ENCODE measurements at places on chromosomes 5 and 9.

GRCh38 chr9:7139886-7140285, 382.1 kb downstream of the KDM4C start:
- DNase-seq: no peak

- DNase-seq: no peak
These were observed 388.9 kb downstream of the HTR1A start for GRCh38 chr5:63573380-63573779.

DNA sequence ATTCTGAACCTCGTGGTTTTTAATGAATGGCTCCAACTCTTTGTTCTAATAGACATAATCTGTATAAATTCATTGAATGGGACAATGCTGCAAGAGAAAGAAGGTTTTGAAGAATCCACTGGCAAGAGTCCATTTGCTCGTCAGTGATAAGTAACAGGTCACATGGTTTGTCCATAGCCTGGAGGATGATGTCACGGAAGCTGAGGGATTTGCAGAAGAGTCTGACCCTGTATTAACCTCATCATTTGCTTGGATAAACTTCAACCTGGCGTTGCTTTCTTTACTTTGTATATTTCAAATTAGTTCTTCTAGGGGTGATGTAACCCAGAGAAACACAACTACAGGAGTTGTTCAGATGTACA, 197.4 kb downstream of the GAS1 start:
- no peak for DNase-seq

- no peak for DNase-seq
These were observed 18.1 kb downstream of the MYMK start for GRCh38 chr9:133506653-133507038.

GRCh38 chr9:134772331-134772730, 108.3 kb upstream of the FCN2 start:
- DNase-seq: no peak

- DNase-seq: no peak
These were observed at the start of gene AFAP1L1 for GRCh38 chr5:149271716-149272563. AFAP1L1 (plus strand) TSS chr5:149271859; CDS start chr5:149271969, 110 bp downstream.

- DNase-seq: no peak
These were observed 295.7 kb upstream of the TUT7 start for GRCh38 chr9:86649913-86650312.

DNA sequence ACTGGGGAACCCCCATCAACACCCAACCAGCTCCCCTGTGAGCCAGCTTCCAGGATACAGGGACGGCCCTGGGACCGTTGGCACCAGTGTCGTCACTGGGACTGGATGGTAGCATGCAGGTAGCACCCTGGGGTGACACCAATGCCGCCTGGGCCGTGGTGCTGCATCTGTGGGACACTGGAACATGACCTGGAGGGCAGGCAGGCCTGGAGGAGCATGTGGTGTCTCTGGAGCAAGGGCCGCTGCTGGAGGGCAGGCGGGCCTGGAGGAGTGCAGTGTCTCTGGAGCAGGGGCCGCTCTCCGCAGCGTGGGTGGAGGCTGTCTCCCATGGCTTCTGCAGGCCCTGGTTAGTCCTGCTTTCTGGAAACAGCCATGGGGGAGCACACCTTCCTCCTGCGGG, 13.1 kb downstream of the LPCAT1 start:
- no peak for DNase-seq

GRCh38 chr9:98885575-98886295, 58.0 kb upstream of the COL15A1 start:
- no peak for DNase-seq

DNA sequence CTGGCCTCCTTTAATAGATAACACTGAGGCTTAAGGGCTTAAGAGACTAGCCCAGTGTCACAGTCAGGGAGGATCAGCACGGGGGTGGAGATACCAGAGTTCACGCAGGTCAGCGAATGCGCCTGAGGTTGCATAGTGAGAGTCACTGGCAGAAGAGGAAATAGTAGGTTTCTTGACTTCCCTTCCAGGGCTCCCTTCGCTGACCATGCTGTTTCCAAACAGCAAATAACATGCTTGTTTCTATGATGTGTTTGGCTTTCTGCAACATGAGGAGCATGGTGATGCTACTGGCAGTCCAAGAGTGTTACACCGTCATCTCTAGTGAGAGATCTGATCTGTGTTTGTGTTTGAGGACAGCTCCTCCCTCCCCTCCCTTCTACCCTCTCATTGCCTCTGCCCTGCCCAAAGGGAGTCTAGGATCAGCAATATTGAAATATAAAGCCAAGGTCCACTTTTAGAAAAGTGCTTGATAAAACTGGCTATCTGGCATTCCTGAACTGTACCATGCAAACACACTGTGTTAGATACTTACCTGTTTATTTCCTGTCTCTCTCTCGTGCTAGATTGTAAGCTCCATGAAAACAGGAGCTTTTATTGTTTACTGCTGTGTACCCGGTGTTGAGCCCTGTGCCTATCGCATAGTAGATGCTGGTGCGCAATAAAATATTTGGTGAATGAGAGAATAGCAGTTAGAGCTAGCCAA, 12.3 kb downstream of the TLE4 start:
- DNase-seq: peak; percentile 92

DNA sequence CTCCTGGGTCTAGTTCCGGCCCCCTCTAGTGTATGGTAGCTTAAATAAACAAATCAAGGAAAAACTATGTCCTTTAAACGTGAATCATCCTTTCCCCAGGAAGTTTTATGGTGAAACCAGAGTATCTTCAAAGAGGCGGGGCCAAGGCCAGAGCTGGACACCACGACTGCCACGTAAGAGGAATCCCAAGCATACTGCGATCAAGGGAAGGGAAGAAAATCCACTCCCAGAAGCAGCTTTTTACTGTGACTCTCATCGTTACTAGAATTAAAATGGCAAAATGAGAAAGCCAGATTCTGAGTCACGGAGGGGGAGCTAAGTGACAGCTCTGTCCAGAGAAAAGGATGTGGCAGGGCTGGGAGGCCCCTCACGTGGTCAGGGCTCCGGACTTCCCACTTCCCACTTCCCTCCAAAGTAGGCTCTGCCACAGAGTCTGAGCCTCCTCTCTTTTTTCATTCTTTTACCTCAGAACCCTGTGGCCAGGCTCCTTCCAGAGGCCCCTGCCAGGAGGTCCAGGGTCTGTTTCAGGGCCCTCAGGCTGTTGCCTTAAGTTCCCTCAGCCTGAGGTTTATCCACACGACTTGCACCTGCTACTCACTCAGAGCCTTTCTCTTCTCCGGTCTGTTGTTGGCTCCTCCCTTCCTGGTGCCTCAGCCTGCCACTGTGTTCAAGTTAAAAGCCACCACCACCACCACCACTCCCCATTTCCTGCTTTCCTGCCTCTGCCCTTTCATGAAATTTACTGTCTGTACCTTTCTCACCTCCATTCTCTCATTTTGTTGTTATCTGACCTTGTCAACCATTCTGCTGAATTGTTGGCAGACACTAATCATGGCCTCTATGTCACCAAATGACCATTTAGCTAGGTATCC, 1.4 kb upstream of the GLRX start:
- peak; percentile 92 for DNase-seq

DNA sequence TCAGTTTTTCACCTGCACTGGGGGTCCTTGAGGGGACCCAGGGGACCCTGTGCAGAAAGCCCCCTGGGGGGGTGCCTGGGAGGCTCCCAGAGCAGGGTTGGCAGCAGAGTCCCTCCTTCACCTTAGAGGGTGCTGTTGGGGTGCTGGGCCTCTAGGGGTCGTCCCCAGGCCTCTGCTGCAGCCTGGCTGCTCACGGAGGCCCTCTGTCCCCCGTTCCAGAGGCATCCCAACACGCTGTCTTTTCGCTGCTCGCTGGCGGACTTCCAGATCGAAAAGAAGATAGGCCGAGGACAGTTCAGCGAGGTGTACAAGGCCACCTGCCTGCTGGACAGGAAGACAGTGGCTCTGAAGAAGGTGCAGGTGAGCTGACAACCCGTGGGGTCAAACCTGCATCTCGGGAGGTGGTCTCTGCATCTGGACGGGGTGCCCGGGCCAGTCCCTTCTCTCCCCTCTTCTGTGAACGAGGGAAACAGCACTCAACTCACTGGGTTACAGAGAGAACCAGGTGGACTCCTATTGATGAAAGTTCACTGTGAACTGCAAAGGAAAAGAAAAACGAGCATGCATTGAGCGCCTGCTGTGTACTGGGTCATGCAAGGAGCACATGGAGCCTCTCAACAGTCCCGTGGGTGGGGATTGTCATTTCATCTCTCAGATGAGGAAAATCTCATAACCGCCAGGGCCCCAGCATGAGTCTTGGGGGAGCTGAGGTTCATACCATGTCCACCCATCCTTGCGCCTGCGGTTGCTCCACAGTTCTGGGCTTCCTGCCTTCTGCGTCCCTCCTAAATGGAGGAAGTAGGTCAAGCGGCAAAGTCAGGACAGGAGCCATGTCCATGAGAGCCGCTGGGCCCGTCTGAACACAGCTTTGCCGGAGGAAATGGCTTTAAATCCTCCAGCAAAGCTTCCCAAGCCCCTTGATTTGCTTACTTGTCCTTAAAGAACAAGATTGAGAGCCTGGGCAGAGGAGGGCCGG, 54.8 kb downstream of the NEK6 start:
- no peak for DNase-seq

DNA sequence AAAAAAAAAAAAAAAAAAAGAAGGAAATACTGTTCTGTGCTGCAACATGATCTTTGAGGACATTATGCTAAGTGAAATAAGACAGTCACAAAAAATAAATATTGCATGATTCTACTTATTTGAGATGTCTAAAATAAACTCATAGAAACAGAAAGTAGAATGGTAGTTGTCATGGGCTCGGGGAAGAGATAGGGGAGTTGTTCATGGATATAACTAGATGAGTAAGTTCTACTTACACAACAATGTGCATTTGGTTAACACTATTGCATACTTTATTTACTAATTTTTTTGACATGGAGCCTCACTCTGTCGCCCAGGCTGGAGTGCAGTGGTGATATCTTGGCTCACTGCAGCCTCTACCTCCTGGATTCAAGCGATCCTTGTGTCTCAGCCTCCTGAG, 15.2 kb downstream of the MAML1 start:
- peak; percentile 69 for DNase-seq

DNA sequence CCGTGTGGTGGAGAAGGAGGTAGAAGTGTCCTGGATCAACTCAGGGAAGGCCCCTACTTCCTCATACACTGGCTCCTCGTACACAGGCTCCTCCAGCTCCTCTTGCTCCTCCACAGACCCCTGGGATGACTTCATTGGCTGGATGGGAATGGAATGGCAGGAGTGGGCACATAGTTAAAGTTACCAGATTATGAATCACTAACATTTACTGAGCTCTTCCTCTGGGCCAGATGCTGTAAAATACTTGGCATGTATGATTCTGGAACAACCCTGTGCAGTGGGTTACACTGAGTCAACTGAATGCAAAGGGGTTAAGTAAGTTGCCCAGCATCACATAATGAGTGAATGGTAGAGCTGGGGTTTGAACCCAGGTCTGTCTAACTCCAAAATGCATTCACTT, 3.1 kb upstream of the FCHSD1 start:
- no peak for DNase-seq

- no peak for DNase-seq
These were observed 107.5 kb downstream of the ATP10B start for GRCh38 chr5:160744268-160745101.

DNA sequence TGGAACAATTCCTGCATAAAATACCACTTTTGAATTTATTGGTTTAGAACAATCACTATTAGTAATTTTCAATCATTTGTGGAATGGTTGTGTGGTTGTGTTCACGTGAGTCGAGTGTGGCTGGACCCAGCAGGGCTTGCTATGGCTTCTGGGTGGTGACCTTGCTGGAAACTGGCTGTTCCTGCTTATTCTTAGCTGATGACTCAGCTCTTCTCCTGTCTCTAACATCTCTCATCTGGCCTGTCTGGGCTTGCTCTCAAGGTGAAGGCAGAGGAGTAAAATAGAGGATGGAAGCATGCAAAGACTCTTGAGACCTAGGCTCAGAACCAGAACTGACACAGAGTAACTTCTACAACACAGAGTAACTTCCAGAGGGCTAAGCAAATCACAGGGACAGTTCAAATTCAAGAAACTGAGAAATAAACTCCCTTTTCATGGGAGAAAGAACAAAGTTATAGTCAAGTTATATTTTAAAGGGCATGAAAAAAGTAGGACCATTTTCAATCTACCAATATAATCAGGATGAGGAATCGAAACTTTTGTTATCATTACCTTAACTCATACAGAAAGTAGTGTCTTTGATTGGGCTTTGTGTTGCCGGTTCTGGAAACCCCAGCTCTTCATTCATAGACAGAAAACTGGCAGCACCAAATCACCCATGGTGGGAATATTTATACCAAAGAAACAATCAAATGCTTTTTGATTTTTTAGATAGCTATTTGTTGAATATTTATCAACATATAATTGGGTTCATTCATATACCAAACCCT, 665.1 kb downstream of the CDH18 start:
- no peak for DNase-seq

DNA sequence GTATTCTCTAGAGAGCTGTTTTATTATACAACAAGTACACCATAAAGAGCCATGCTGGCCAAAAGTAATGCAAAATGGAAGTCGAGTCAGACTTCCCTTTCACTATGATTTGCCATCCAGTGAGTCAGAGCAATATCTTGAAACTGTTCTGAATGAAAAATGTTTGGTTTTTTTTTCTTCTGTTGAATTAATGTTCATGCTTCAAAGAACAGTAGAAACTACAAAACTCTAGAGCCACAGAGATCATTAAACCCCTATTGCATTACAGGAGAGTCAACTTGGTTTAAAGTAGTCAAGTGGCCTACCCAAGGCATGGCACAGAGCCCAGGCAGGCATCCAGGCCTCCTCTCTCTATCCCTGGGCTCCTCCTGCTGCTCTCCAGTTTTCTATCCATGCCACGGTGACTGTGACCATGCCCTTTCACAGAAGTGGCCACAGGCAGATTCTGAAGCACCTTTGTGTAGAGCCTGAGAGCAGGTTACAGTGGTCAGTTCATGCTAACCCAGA, 358.9 kb downstream of the DEPDC1B start:
- no peak for DNase-seq

DNA sequence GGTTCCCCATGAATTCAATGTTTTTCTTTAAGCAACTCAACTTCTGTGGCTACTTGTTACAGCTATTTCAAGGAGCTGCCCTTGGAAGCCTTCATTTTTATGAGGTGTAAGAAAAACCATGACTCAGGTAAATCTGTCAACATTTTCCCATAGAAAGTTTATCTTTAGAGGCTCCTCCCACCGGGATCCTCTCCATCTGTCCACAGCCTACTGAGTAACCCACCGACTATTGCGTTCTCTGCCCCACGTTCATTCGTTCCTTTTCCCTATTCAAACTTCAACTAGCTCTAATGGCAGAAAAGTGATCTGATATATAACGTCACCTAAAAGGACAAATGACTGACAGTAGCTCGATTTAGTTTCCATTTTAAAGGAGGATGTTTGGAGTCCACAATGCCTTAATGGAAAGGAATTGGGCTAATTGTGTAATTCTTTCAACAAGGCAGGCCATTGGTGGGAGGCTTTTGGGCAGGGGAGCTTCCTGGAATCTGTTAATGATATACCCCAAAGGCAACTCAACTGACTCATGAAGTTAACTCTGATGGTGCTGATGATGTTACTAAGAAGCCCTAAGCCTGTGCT, 29.3 kb upstream of the NR3C1 start:
- no peak for DNase-seq

Measured in CD14-positive monocyte (primary cell).